ENCODE measurements at places on chromosomes 1 and 21.

GRCh38 chr1:212622906-212623305 is 14.3 kb downstream of the ATF3 start:
- no peak for DNase-seq

DNA sequence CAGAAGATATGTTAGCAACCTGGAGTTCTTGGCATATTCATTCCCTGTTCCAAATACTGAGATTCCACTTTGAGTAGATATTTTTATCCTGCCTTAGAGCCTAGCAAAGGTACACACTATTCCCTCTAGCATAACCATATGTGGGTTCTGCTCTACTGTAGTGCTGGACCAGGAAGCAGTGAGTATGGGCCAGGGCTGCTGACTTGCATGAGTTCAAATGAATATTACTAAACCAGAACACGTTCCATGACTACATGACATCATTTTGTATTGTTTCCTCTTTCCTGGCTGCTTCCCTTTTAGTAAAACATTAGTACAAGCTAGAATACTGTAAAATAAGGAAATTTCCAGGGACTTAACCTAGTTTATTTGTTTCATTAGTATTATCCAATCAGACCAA is 41.1 kb downstream of the TNFSF18 start:
- DNase-seq, result no peak

GRCh38 chr1:167562702-167563101 is 9.1 kb upstream of the CREG1 start:
- DNase-seq, result no peak

GRCh38 chr1:45407629-45408287 is 67.5 kb upstream of the MUTYH start:
- no peak for DNase-seq

GRCh38 chr1:204178487-204179281 is 12.5 kb upstream of the REN start:
- DNase-seq, result no peak

- no peak for DNase-seq
These were observed 3.9 kb upstream of the NRAS start for GRCh38 chr1:114720492-114720891.

GRCh38 chr21:39675590-39675989 is 62.9 kb downstream of the B3GALT5 start:
- no peak for DNase-seq

DNA sequence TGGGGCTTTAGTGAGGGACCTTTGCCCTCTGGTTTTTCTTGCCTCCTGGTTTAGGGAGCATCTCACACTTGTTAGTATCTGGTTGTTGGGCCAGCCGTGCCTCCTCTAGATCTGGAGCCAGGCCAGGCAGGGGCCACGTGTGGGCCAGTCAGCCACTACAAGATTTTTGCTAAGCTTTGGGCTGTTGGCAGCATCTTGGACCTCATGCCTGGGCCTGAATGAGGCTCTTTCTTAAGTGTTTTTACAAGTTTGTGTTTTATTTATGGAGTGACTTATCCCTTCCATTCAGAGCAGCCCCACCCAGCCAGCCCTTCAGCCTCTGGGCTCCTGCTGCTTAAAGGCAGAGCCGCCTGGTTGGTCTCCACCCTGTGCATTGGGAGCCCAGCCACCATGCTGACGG is 1.6 kb upstream of the SH3BGRL3 start:
- no peak for DNase-seq

DNA sequence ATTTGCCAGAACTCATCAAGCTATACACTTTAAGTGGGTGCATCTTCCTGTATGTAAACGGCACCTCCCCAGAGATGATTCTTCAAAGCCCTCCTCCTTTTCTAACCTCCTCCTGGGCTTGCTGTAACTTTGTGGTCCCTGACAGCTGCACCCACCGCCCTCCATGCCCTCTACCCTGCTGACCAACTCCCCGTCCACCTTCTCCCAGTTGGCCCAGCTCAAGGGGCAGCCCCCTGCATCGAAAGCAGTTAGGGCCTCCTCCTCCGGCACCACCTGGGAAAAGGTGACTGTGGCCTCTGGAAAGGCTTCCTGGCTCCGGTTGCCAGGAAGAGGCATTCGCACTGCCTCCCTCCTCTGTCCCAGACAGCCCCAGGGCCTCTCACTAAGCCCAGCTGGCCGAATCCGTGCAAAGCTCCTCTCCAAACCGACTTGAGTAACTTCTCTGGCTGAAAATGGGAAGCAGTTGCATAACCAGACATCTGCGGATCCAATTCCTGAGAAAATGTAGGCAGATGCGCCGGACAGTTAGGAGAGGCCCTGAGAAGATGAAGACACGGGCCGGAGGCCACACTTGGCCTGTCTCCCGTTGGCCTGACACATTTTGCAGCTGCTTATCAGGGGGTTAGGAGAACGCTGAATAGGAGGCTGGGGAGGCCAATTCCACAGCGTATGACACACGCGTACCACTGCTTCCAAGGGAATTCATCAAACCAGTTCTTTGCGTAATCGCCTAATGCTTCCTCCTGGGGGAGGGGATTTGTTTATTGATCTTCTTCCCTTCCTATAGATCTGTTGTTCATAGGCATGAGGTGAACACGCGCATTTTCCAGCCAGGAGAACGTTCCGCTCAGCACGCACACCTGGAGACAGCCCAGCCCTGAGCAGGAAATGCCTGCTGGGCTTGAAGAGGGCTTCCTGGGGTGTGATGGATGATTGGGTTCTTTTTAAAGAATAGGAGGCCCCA is 48.7 kb upstream of the COL6A2 start:
- DNase-seq, result peak; percentile 63

GRCh38 chr1:103146166-103146565 is 37.8 kb upstream of the COL11A1 start:
- no peak for DNase-seq

- DNase-seq, result no peak
These were observed 53.2 kb upstream of the SOD1 start for GRCh38 chr21:31606081-31606874.

- peak; percentile 26 for DNase-seq
These were observed 5.5 kb upstream of the RNF2 start for GRCh38 chr1:185039726-185040407.

DNA sequence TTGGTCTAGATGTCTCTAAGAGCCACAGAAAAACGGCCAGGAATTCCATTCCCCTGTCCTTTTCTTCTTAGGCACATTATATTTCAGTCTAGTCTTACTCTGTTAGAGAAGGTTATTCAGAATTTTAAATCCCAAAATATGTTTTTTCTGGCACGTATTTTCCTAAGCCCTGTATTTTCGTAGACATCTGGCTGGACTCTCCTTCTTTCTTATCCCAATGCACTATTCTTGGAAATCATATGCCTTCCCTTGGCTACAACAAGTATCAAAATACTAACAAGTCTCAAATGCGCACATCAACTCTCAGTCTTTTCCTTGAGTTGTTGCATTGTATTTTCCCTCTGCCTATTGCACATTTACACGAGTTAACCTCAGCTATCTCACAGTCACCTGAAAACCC is 96.2 kb downstream of the DPYD start:
- no peak for DNase-seq

GRCh38 chr1:22702296-22703085 is 8.1 kb upstream of the EPHB2 start:
- DNase-seq, result no peak

GRCh38 chr21:31924548-31924947 is 51.7 kb downstream of the HUNK start:
- no peak for DNase-seq

DNA sequence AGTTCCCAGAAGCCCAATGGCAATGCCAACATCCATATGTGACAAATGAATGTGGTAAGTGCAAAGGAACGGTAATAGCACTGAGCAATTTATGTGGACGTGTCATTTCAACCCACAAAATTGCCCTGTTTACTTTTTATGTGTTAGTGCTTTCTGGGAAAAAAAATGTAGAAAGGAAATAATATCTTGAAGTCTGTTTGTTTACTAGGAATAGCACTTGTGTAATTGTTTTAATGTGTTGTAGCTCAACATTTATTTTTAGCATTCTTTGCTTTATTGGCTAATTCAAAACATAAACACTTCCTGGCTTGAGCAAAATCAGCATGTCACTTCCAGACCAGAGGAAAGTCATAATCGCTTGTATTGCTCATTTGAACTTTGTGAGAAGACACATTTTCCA is 224.8 kb upstream of the KCNK2 start:
- DNase-seq, result no peak

GRCh38 chr1:67973051-67973450 is 77.4 kb downstream of the DIRAS3 start:
- DNase-seq, result no peak

- DNase-seq, result no peak
These were observed 20.0 kb downstream of the DNAJC16 start for GRCh38 chr1:15546641-15547040.

DNA sequence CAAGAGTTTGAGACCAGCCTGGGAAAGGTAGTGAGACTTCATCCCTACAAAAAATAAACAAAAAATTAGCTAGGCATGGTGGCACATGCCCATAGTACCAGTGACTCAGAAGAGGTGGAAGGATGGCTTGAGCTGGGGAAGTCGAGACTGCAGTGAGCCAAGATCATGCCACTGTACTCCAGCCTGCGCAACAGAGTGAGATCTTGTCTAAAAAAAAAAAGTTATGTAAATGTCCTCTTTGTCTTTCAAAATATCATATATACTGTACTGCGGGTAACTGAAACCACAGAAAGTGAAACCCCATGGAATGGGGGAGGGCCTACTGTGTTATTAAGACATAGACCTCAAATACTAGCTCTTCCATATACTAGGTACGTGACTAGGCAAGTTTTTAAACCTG is 20.8 kb downstream of the ACADM start:
- no peak for DNase-seq

- DNase-seq, result peak; percentile 4
These were observed 215.3 kb downstream of the BRINP2 start for GRCh38 chr1:177385760-177386698.

GRCh38 chr21:16535102-16535422 is 805.3 kb downstream of the USP25 start:
- peak; percentile 58 for DNase-seq

DNA sequence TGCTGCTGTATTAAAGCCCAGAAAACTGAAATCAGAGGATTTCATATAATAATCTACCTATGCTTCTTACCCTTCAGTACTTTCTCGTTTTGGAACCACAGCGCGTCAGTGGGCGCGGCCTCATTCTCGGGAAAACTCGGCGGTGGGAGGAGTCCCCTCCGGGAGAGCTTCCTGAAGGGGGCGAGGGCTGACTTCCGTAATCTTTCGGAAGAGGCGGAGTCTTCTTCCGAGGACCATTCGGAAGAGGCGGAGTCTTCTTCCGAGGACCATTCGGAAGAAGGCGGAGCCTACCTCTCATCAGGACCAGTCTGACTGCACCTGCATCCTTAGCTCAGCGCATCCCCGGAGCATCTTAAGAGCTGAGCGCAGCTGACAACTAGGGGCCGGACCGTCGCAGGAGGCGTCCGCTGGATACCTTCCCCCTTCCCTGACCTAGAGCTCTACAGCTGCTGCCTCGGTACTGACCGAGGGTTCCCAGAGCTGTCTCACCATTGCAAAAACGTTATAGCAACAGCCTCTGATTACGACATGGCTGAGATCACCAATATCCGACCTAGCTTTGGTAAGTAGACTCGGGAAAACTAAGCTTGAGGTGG is at the start of gene SYT11:
TSS of gene SYT11 (plus strand) at position 334 of the 596 bp plus-strand sequence. CDS start at position 529, 195 bp downstream.
- peak; percentile 99 for DNase-seq
